ENCODE measurements at places on chromosomes 11 and 22.

GRCh38 chr11:118615282-118615975 lies 8.0 kb downstream of the PHLDB1 start:
- DNase-seq, result peak; percentile 56

DNA sequence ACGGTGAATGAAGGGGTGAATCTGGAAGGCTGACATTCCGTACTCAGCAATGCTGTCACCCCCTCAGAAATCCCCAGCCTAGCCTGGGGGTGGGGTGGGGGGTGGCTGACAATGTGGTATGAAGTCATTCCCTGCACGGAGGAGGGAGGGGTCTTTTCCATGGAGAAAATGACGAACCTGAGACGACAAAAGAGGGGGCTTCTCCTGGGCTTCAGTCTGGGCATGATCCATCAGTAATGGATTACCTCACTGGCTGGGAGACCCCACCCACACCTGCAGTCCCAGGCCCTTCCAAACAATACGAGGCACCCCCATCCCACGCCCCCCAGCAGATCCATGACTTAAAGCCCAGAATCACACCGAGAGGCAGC lies 1.0 kb downstream of the KIAA0930 start:
- DNase-seq, result no peak

DNA sequence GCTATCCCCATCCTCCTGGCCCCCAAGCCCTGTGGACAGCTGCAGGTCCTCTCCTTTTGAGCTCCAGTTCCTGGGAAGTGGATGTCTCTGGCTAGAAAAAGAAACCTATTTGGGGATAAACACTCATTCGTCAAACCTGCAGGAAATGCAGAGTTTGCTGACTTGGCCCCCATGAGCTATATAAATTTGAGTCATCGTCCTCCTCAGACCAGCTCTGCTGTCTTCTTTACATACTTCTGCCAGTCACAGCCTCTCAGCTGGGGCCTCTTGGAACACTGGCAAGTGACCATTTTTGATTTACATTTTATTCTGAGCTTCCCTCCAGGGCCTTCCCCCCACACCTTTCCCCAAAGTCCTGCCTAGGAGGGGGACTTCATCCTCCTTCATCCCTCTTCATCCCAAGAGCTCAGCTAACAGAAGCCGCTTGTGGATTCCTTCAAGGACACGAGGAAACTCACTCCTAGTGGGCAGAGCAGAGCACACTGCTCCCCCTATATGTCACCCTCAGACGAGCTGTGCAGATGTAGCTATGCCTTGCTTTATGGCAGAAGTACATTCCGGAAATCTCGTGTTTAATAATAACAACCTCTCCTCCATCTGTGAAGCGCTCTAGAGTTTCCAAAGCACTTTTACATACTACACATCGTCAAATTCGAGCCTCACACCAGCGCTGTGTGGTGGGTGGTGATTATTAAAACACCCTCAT lies 131.8 kb downstream of the FEZ1 start:
- DNase-seq, result no peak

- no peak for DNase-seq
Observed at GRCh38 chr22:45518580-45518991, 15.9 kb downstream of the FBLN1 start.

GRCh38 chr22:26587991-26588613 lies 1.8 kb downstream of the TPST2 start:
- DNase-seq, result no peak

DNA sequence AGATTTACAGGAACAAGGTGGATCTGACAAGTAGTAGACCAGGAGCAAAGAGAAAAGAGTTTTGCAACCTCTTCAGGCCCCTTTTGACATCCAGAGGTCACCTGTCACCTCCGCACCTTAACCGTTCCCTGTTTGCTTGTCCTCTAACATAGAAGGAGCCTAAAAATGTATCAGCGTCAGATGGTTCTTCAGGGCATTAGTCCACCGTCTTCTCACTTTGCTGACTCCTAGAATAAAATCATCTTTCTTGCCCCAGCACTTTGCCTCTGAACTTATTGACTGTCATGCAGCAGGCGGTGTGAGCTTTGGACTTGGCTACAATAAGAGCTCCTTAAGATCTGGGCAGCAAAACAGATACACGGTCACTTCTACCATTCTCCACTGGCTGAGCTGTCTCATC lies 339.7 kb upstream of the B3GAT1 start:
- no peak for DNase-seq

DNA sequence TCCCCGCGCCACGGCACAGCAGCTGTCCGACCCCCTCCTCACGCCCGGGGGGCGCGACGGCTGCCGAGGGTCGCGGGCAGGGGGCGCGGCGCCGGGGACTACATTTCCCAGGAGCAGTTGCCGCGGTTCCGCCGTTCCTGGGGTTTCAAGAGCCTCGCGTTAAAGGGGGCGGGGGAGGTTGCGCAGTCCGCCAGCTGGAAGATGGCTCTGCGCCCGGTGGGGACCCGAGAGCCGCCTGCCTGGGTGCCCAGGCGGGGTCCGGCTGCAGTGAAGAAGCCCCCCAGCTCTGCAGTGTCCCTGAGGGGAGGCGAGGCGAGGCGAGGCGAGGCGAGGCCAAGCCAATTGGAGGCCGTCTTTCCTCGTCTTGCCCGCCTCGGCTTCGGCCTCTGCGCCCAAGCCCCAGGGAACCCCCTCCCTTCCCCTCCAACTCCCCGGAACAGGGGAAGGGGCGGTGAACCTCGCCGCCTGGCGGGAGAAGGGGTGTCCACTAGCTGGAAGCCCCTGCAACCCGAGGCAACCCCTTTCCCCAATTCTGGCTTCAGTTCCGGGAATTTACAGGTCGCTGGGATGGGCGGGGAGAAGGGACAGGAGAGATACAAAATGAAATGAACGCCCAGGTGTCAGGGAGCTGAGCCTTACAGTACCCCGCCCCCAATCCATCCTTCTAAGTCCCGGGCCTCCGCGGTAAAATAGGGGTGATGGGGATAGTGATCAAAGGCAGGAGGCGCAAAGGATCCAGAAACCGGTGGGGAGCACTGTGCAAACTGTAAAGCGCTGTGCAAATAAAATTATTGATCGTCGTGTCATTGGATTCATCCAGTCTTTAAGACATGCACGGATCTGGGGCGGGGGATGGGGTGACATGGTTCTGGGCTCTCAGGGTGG lies 5.2 kb upstream of the GCAT start:
- no peak for DNase-seq

DNA sequence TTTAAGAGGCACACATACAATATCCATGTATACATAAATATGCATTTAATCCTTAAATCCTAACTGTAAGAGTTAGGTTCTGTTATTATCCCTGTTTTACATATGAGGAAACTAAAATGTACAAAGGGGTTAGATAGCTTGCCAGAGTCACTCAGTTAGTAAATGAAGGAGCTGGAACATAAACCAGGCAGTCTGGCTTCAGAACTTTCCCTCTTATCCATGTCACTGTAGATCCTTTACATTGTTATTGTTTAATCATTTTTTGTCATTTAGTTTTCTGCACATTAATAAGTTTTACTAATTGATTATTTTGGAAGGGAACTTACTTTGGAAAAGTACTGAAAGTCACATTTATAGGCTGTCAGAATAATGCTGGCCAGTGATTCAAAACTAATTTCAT lies 282.4 kb downstream of the TMEM135 start:
- no peak for DNase-seq

DNA sequence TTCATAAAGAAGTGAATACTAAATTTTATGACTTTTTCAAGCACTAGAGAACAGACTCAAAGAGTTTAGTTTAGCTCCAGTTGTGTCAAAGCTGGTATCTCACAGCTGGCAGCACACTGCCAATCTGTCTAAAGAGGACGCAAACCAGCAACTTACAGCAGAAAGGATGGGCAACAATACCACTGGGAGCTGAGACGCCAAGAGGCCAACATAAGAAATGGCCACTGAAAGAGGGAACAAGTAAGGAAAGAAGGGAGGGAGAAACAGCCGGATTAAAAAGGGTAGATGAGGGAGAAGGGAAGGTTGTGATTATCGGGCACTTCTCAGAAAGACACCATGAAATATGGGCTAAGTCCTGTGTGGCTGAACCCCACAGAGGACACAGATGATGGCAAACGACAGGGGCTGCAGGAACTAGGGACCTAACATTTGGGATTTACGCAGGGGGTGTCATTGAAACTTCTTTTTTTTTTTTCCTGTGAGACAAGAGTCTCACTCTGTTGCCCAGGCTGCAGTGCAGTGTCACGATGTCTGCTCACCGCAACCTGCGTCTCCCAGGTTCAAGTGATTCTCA lies 41.7 kb downstream of the SERPIND1 start:
- no peak for DNase-seq

GRCh38 chr22:46256358-46256958 lies 6.4 kb upstream of the CDPF1 start:
- DNase-seq, result no peak

- no peak for DNase-seq
Observed at GRCh38 chr11:96748639-96749370, 359.0 kb downstream of the JRKL start.

- DNase-seq, result no peak
Observed at GRCh38 chr11:12110714-12111548, 541 bp downstream of the MICAL2 start.

- DNase-seq, result no peak
Observed at GRCh38 chr22:40009292-40009774, 14.6 kb downstream of the FAM83F start.

DNA sequence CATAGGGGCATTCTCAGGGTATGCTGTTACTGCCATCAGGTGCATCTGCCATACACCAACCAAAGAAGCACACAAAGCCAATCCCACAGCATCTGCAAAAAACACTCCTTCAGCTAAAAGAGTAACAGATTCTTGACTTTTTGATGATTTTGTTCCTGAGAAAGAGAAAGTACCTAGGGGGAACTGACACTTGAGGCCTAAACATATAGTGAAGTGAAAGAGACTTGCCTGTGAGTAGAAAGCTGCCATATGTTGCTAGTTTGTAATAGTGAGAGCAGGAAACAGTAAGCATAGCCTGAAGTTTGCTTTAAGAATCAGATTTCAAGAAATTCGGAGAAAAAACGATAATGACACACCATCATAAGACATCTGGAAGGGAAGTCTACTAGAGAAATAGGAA lies 97.9 kb upstream of the CTSC start:
- no peak for DNase-seq

DNA sequence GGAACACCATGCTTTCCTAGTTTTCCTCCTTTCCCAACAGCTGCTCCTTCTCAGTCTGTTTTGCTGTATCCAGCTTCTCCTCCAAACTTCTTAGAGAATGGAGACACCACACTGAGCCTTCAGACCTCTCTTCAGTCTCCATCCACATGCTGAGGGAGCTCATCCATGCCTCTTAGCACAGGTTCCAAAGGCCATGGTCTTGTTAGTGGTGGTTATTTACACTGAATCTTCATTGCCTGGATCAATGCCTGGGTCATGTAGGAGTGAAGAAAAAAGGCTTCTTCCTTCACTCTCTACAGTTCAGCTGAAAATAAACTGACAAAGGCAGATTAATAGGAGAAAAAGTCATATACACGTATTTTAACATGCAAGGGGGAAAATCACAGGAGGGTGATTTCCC lies 3.1 kb upstream of the SAA4 start:
- DNase-seq, result no peak

DNA sequence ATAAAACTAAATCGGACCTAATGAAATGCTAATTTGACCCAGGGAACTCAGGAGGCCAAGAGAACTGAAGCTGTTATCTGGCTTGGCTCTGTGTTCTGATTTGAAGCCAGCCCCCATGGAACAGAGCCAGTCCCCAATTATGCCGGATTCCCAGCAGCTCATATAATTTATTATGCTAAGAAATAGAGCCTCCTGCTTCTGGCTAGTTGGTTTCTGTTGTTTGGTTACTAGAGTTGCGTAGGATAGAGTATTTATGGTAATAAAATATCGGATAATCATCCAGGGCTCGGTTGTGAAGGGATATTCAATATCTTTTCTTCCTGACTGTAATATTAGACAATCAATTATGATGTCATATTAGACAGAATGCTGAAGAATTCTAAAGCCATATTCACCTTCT lies 120.4 kb upstream of the TTC12 start:
- no peak for DNase-seq

DNA sequence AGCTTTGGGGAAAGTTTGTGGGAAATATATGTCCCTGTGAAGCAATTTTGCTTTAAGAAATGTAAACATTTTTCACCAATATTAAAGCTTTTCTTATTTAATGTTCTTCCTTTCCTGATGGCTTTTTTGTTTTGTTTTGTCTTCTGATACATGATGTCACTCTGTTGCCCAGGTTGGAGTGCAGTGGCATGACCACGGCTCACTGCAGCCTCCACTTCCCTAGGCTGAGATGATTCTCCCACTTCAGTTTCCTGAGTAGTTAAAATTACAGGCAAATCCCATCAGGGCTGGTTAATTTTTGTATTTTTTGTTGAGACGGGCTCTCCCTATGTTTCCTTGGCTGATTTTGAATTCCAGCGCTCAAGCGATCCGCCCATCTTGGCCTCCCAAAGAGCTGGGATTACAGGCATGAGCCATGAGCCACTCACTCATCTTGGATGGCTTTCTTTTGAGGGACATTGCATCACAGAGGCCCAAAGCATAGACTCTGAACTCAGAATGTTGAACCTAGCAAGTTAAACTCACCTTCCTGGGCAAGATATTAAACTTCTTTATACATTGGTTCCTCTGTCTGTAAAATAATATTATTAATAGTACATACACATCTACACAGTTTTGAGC lies 651 bp upstream of the CARD16 start:
- DNase-seq, result no peak

- no peak for DNase-seq
Observed at GRCh38 chr11:70141486-70142220, 61.4 kb upstream of the FADD start.

DNA sequence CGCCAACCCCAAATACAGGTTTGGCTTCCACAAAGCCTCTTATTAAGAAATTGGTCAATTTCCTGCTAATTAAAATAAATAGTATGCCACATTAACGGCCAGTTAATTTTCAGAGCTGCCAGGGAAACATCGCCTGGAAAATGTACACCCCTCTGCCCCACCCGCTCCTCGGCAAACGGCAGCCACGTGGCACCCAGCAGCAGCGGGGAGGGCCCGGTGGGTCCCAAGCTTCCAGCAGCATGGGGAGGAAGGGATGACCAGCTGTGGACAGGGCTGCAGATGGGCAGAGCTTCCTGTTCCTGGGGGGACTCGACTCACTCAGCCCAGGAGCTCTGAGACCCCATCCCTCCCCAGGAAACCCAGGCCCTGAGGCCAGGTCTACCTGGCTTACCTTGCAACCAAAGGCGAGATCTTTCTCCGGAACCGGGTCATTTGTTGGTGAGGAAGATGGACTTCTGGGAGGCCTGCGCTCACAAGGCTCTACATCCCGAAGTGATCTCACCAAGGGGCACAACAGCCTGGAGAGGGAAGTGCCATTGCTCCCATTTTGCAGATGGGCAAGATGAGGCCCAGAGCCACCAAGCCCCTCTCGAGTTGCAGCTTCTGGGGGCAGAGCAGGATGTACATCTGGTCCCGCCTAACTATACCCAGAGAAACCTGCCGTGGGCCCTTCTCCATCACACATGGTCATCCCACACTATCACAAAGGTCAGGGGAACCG lies 68.3 kb downstream of the IGLL1 start:
- no peak for DNase-seq
